ENCODE measurements at places on chromosomes 6 and 20.

- DNase-seq: no peak
Observed at GRCh38 chr6:166056637-166057036, 111.0 kb downstream of the TBXT start.

GRCh38 chr6:49666930-49667757 lies 30.5 kb upstream of the RHAG start:
- no peak for DNase-seq

GRCh38 chr20:3696200-3696599 lies 14.4 kb upstream of the ADAM33 start:
- DNase-seq: no peak

- DNase-seq: no peak
Observed at GRCh38 chr6:93418408-93419303, 703 bp downstream of the EPHA7 start.

GRCh38 chr6:116531675-116532570 lies 13.6 kb downstream of the TRAPPC3L start:
- DNase-seq: peak; percentile 23

DNA sequence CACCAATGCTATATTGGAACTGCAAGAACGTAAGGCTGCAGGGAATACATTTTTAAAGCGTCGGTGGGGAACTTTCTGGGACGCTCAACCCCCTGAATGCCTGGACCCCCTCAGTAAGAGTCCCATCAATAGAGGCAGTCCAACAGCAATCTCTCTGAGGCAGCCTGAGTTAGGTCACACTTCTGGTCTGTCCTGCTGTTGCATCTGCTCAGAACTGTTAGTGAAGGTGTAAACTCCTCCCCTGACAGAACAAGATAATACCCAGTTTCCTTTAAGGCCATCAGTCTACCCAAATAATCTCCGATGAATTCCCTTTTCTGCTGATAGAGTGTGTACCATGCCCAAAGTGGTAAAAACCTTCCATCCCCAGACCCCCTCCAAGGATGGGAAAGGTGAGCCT lies 1.1 kb upstream of the RNGTT start:
- DNase-seq: no peak

GRCh38 chr6:96795481-96795880 lies 41.8 kb downstream of the GPR63 start:
- no peak for DNase-seq

DNA sequence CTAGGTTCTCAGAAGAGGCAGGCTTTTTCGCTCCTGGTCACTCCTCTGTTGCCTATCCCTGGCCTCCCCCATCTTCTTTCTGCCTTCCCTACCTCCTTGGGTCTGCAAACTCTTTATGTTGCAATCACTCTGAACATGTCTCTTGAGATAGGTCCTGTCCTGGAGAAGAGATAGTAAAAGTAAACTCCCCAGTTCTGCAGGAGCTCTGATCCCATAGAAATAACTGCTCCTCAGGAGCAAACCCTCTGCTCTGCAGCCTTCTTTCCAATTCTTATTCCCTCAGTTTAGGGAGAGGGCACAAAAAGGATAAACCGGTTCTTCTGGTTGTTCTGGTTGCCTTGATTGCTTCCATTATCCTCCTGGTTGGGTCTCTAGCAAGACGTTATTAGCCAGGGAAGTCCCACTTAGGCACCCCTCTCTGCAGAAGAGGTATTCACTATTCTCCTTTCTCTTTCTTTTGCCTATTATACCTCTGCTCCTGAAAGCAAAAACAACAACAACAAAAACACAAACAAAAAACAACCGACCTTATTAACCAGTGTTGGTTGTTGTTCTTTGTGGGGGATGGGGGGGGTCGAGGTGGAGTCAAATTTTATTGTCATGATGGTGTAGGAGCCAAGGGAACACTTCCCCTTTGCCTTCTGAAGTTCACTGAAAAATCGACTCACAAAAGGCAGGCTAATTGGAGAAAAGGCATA lies 973 bp downstream of the TRIM38 start:
- DNase-seq: no peak

DNA sequence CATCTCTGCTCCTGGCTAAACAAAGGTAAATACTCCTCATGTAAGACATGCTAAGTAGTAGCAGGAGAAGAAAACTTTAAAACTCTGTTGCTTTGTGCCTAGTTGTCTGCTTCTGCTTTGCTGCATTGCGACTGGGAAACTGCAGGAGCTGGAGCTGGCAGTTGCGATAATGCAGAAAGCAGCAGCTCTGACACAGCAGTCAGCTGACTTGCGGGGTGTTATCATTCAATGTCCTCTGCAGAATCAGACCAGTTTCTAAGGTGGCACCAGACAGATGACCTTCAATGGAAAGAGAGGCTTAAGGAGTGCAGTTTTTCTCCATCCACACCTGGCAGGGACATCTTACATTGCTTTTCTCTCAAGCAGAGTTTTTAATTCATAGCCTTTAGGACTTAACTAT lies 69.9 kb upstream of the SOX4 start:
- no peak for DNase-seq

DNA sequence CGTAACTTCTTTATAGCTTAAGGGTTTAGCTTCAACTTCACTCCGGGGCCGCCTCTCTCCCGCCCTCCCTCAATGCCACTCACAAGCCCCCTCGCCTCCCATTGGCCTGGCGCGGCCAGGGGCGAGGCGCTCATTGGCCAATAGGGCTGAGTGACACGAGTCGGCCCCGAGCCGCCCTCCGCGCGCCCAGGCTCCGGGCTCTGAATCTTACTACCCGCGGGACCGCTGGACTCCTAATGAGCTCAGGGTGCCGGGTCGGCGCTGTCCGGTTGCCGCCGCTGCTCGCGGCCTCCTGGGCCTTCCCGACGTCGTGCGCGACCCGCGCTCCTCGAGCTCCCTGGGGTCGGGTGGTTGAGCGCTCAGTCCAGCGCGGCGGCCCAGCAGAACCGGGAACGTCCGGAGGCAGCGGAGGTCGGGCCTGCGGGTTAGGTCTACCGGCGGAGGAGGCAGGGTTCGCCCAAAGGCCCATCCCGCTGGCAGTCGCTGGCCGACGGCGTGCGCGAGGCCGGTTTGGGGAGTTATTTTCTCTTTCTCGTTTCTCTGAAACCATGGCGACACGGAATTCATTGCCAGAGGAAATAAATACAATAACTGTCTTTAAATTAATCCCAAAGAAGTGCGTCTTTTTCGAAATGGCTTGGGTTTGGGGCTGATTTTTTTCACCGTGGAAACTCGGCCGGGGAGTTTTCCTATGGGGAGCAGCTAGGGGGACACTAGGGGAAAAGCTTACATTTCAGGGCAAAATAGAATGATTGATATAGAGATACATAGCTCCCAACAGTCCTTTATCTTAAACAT lies at the start of gene SIM1:
Gene SIM1, minus strand, starts transcription at position 19 of the 798 bp plus-strand sequence. CDS start 1,453 bp downstream, outside the sequence.
- DNase-seq: no peak

- DNase-seq: no peak
Observed at GRCh38 chr6:168631564-168631963, 190.6 kb downstream of the SMOC2 start.

GRCh38 chr6:31378062-31378720 lies 21.2 kb upstream of the HLA-B start:
- no peak for DNase-seq

GRCh38 chr6:162638931-162639574 lies 88.5 kb downstream of the PRKN start:
- DNase-seq: no peak

DNA sequence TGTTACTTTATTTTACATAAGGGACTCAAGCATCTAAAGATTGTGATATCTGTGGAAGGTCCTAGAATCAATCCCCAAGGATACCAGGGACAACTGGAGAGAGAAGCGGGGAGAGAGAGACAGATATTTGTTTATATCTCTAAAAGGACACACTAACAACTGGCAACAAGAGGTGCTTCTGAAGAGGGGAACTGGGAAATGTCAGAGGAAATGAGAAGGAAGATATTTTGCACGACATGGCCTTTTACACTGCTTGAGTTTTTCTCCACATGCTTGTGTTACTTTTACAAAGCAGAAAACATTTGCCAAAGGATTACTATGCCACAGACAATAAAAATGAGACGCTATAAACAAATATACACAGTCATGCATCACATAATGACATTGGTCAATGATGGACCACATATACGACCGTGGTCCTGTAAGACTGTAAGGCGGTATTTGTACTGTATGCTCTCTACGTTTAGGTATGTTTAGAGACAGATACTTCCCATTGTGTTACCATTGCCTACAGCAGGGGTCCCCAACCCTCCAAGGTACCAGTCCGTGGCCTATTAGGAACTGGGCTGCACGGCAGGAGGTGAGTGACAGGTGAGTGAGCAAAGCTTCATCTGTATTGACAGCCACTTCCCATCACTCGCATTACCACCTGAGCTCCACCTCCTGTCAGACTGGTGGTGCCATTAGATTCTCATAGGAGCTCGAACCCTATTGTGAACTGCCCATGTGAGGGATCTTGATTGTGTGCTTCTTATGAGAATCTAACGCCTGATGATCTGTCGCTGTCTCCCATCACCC lies 64.6 kb upstream of the PTPN1 start:
- no peak for DNase-seq

DNA sequence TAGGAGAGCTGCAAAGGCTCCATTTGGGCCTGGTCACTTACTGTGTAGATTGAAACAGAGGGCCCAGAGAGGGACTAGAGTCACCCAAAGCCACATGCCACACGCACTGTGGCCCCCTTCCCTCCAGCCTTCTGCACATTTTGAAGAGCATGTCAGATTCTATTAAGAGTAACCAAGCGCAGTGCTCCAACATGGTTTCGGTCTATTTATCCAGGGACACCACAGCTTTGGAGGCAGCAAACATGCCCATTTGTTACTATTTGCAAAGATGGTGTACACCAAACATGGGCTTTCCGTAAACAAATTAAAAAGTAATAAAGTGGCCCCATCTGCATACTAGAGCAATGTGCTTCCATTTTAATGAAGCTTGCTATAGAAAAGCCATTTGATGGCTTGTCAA lies 43.7 kb upstream of the CCDC167 start:
- no peak for DNase-seq

GRCh38 chr6:117264692-117265409 lies 507 bp upstream of the VGLL2 start:
- DNase-seq: no peak

- no peak for DNase-seq
Observed at GRCh38 chr6:137399881-137400443, 94.2 kb downstream of the OLIG3 start.

- DNase-seq: no peak
Observed at GRCh38 chr6:101588343-101588742, 194.8 kb downstream of the GRIK2 start.

DNA sequence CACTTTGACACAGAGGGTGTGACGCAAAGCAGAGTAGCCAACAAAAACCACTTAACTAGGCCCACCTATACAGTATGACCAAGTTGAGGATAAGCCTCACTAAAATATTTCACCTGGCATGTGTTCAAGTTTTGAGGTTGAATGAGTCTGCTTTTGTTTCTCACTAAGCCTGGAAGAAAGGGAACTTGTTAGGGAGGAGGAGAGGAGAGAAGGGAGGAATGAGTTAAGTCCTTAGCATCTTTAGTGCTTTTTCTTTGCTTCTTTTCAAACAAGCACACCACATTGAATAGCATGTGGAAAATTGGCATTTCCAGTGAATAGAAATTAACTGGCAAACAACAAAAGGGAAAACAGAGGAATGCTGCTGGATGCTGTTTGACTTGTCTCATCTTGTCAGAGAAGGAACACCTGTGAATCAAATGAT lies 461.9 kb downstream of the GJA1 start:
- DNase-seq: no peak

GRCh38 chr6:524803-525202 lies 132.1 kb downstream of the HUS1B start:
- no peak for DNase-seq

GRCh38 chr20:43583982-43584432 lies 6.7 kb upstream of the IFT52 start:
- DNase-seq: no peak

- DNase-seq: no peak
Observed at GRCh38 chr6:119871520-119871919, 522.0 kb upstream of the MAN1A1 start.

DNA sequence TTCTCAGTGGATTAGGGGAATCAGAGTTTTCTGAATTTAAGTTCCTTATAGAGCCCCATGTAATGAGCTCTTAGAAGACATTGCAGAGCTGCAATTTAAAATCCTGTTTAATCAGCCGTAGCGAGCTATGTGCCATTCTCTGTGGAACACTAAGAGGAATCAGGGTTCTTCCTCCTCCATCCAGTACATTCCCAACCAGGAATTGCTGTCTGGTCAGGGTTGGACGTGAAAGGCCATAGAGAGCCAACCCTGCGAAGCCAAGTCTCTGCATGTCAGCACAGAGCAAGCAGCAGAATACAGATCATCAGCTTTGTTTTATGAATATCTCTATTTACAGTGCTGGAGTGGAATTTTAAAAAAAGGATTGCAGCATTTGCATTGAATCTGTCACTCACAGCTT lies 366.0 kb downstream of the LAMA2 start:
- DNase-seq: no peak

DNA sequence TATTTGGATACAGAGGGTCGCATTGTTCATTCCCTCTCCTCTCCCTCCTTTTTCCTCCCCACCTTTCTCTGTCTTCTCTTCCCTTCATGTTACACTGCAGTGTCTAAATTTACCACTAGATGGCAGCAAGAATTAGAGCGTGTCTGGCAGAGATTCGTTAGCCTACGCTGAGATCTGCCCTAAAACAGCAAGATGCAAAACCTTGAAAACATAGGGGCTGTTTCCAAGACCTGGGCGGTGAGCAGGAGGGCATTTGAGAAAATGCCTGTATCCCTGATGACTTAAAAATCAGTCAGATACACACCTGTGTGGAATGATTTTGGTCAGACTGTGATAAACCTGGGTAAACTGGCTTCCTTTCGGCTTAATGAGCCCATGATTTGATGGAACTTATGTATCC lies 101.5 kb upstream of the ISM1 start:
- DNase-seq: no peak

- DNase-seq: no peak
Observed at GRCh38 chr6:107965746-107966145, 7.7 kb upstream of the SEC63 start.

- DNase-seq: no peak
Observed at GRCh38 chr20:11231742-11232648, 558.2 kb upstream of the JAG1 start.

DNA sequence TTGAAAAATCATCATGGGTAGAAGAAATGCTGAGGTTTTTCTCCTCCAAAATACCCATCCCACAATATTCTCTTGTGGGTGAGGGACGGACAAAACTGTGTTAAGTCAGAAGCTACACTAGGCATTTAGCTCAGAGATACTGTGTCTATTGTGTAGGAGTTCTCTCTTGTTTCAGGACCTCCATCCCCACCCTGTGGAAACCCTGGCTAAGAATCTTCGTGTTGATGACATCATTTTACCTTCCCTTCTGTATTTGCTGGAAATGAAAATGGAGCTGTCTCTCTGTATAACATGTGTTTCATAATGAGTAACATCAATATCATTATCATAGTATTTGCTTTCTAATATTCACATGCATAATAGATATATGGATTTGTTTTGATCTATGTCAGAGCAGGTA lies 1193.0 kb upstream of the CITED2 start:
- no peak for DNase-seq

GRCh38 chr6:145241039-145241438 lies 494.3 kb downstream of the EPM2A start:
- no peak for DNase-seq

DNA sequence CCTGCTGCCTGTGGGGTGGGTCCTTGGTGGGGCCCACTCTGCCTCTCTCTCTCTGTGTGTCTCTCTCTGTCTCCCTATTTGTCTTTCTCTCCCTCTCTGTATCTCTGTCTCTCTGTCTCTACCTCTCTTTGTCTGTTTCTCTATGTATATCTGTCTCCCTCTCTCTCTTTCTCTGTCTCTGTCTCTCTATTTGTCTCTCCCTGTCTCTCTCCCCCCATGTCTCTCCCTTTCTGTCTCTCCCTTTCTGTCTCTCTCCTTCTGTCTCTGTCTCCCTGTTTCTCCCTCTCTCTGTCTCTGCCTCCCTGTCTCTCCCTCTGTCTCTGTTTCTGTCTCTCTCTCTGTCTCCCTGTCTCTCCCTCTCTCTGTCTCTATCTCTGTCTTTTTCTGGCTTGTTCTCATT lies 353.2 kb downstream of the CDH4 start:
- no peak for DNase-seq

All from activated T-helper 9 cell treated with anti-CD3 and anti-CD28 coated beads, Interleukin-2, amount 50 U/mL, for 16 hours (primary cell).